CD14-positive monocyte (primary cell): ENCODE measurements at places on chromosomes 13 and 19. TPM values are rescaled to one million over a fixed set of nuclear protein-coding genes. Genes with fewer than 3 reads are reported as not detected.

DNA sequence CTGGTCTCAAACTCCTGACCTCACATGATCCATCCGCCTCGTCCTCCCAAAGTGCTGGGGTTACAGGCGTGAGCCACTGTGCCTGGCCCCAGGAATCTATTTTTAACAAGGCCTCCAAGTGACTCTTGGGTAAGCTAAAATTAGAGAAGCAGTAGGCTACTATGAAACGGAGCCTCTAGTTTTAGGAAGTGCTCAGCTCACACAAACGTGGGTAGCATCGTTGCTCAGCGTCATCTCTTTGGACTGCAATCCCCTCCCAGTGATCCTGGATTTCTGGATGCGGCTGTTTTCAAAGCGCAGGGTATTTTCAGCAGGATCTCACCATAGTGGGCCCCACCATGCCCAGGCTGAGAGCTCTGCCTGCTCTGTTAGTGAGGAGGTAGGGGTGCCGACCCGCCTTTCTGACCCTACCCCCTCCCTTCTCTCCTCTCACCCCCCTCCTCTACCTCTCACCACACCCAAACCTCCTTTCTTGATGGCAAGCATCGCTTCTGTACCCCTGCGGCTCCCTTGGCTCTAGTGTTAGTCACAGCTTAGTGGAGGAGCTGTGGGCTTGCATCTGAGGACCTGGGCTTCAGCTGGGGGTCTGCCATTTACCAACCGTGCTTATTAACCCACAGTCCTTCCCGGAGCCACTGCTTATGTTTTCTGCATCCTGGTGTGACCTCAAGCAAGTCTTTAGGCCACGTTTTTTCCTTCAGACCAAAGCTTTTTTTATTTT lies 34.2 kb downstream of the GJA3 start:
- H3K27ac ChIP-seq, result peak overlapping the region; percentile 59
- peak overlapping the region; percentile 80 for H3K4me3 ChIP-seq
- H3K4me1 ChIP-seq, result peaks cover 26% of the 10 kb centered on the region
- no peaks in the 10 kb centered on the region for H3K36me3 ChIP-seq
- DNase-seq, result peak; percentile 66

GRCh38 chr19:55253842-55254624 lies 4.8 kb downstream of the PPP6R1 start:
- H3K27ac ChIP-seq, result peak overlapping the region; percentile 92
- DNase-seq, result peak; percentile 86
- H3K27me3 ChIP-seq, result no peaks in the 10 kb centered on the region
- H3K4me3 ChIP-seq, result peak overlapping the region; percentile 70
- H3K4me1 ChIP-seq, result peaks cover 66% of the 10 kb centered on the region

DNA sequence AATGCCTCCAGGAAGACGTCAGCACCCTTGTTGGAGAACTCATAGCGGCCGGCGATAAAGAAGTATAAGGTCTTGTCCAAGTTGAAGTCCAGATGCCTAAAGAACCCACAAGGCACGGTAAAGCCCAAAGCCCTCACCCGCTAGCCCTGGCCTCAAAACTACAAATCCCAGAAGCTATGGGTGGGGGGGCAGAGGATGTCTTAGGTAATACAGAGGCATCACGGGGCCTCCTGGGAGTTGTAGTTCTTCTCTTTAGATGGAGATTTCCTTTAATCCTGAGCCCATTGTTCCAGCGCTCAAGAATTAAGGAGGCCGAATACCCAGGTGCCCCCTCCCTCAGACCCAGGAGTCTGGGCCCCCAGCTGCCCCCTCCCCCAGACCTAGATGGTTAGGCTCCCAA lies 10.8 kb downstream of the GYS1 start:
- no peaks in the 10 kb centered on the region for H3K4me1 ChIP-seq
- no peak overlapping the region for H3K4me3 ChIP-seq
- H3K36me3 ChIP-seq, result peaks cover 44% of the 10 kb centered on the region
- DNase-seq, result no peak
- no peaks in the 10 kb centered on the region for H3K27me3 ChIP-seq

GRCh38 chr13:51912511-51913225 lies 50.9 kb downstream of the CCDC70 start:
- no peaks in the 10 kb centered on the region for H3K27me3 ChIP-seq
- H3K27ac ChIP-seq, result no peak overlapping the region
- no peaks in the 10 kb centered on the region for H3K4me1 ChIP-seq
- H3K4me3 ChIP-seq, result no peak overlapping the region

GRCh38 chr19:5850743-5851293 lies 431 bp downstream of the FUT3 start:
- no peak for DNase-seq
- H3K36me3 ChIP-seq, result no peaks in the 10 kb centered on the region
- no peaks in the 10 kb centered on the region for H3K27me3 ChIP-seq
- no peaks in the 10 kb centered on the region for H3K4me1 ChIP-seq

GRCh38 chr13:112229992-112230872 lies 145.9 kb upstream of the SPACA7 start:
- DNase-seq, result no peak
- H3K27me3 ChIP-seq, result no peaks in the 10 kb centered on the region

- H3K36me3 ChIP-seq, result no peaks in the 10 kb centered on the region
- peak; percentile 8 for DNase-seq
- H3K27ac ChIP-seq, result peak overlapping the region; percentile 37
- no peak overlapping the region for H3K4me3 ChIP-seq
- H3K4me1 ChIP-seq, result peaks cover 8% of the 10 kb centered on the region
Observed at GRCh38 chr13:31982124-31982523, 49.5 kb upstream of the FRY start.

DNA sequence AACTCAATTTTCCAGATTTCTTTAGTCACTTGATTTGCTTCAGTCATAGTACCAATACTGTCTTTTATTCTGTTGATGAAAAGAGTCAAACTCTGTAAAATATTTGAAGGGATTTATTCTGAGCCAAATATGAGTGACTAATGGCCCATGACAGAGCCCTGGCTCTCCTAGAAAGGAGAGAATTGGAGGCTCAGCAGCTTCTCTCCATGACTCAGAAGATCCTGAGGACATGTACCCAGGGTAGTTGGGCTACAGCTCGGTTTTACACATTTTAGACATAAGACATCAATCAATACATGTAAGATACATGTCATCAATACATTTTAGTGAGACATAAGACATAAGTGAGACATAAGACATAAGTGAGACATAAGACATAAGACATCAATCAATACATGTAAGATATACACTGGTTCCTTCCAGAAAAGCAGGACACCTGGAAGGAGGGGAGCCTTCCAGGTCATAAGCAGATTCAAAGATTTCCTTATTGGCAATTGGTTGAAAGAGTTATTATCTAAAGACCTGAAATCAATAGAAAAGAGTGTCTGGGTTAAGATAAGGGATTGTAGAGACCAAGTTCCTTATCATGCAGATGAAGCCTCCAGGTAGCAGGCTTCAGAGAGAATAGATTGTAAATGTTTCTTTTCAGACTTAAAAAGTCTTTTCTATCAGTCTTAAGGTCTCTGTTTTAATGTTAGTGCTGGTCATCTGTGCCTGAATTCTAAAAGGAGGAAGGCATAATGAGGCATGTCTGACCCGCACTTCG lies 179.8 kb upstream of the RFC3 start:
- no peaks in the 10 kb centered on the region for H3K36me3 ChIP-seq
- H3K4me3 ChIP-seq, result no peak overlapping the region
- no peak for DNase-seq
- H3K27me3 ChIP-seq, result no peaks in the 10 kb centered on the region
- peaks cover 8% of the 10 kb centered on the region for H3K4me1 ChIP-seq
- H3K27ac ChIP-seq, result no peak overlapping the region

DNA sequence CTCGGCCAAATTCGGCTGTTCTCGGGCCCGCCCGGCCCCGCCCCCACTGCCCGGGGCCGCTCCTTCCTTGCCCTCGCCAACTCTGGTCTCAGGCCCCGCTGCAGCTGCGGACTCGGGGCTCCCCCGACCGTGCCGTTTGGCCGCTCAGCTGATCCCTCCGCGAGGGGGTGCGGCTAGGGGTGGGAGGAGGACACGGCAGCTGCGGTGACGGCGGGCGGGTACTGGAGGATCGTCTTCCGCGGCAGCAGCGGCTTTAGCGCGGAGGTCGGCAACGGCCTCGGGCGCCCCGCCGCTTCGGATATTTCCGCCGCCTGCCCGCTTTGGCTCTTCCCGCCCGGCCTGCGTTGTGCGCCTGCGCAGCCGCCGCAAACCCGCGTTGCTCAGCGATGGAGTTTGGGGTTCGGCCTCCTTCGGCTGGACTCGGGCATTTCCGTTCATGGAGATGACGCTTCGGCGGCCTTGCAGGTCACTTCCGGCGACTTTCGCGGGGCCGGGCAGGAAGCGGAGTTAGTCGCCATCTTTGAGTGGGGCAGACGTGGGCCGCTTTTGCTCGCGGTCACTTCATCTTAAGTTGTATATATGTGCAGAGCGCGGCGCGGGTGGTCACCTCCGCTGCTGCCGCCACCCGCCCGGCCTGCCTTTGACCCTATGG lies 338 bp upstream of the UBE2M start:
- peak overlapping the region; percentile 95 for H3K4me3 ChIP-seq
- peaks cover 17% of the 10 kb centered on the region for H3K27me3 ChIP-seq
- DNase-seq, result peak; percentile 99
- peaks cover 20% of the 10 kb centered on the region for H3K36me3 ChIP-seq

GRCh38 chr19:47863514-47863936 lies 4.5 kb downstream of the TPRX2 start:
- H3K4me1 ChIP-seq, result no peaks in the 10 kb centered on the region
- no peak overlapping the region for H3K4me3 ChIP-seq
- H3K27ac ChIP-seq, result no peak overlapping the region
- no peaks in the 10 kb centered on the region for H3K27me3 ChIP-seq

GRCh38 chr19:17881701-17882100 lies 10.0 kb downstream of the SLC5A5 start:
- no peak for DNase-seq
- H3K27ac ChIP-seq, result no peak overlapping the region
- no peaks in the 10 kb centered on the region for H3K36me3 ChIP-seq
- no peak overlapping the region for H3K4me3 ChIP-seq
- H3K27me3 ChIP-seq, result no peaks in the 10 kb centered on the region

GRCh38 chr19:4691373-4691772 lies 21.2 kb upstream of the MYDGF start:
- H3K27ac ChIP-seq, result peak overlapping the region; percentile 38
- DNase-seq, result peak; percentile 80
- H3K4me1 ChIP-seq, result no peaks in the 10 kb centered on the region
- H3K36me3 ChIP-seq, result peaks cover 89% of the 10 kb centered on the region
- H3K27me3 ChIP-seq, result no peaks in the 10 kb centered on the region

DNA sequence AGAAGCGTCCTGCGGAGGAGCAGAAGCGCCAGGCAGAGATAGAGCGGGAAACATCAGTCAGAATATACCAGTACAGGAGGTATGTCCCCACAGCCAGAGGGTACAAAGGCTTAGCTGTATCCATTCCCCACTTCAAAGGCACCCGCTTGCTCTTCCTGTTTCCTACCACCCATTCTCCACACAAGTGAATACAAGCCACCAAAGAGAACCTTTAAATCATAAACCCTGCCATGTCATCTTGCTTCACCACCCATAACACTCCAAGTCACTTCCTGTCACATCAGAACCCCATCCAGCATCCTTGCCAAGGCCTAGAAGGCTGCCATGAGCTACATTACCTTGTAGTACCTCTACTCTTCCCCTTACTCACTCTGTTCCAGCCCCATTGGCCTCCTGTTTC lies 205.8 kb downstream of the LMO7 start:
- H3K4me1 ChIP-seq, result peaks cover 3% of the 10 kb centered on the region
- no peak for DNase-seq
- H3K27me3 ChIP-seq, result no peaks in the 10 kb centered on the region
- H3K36me3 ChIP-seq, result no peaks in the 10 kb centered on the region
- no peak overlapping the region for H3K27ac ChIP-seq

The ERICH6B gene
- not detected in 2 replicates for polyA plus RNA-seq

GRCh38 chr19:6692027-6692426 lies 22.1 kb upstream of the TNFSF14 start:
- no peaks in the 10 kb centered on the region for H3K36me3 ChIP-seq
- H3K4me3 ChIP-seq, result no peak overlapping the region
- H3K27me3 ChIP-seq, result peaks cover 3% of the 10 kb centered on the region
- no peak overlapping the region for H3K27ac ChIP-seq
- H3K4me1 ChIP-seq, result peaks cover under 1% of the 10 kb centered on the region
- DNase-seq, result no peak

GRCh38 chr19:17243830-17244617 lies 1.7 kb downstream of the NR2F6 start:
- H3K27ac ChIP-seq, result no peak overlapping the region
- H3K4me1 ChIP-seq, result peaks cover 20% of the 10 kb centered on the region
- H3K4me3 ChIP-seq, result peak overlapping the region; percentile 35
- no peak for DNase-seq

The ZNF708 gene
- 2.3 TPM for polyA plus RNA-seq

The ZNF582 gene
- 1.3 and 1.6 TPM in 2 replicates for polyA plus RNA-seq

The LILRA1 gene
- polyA plus RNA-seq, result 136 and 141 TPM in 2 replicates

The ATP7B gene
- 0.39 TPM for polyA plus RNA-seq

The APOE gene
- polyA plus RNA-seq, result 1.0 and 1.5 TPM in 2 replicates

GRCh38 chr13:55497486-55497885 lies 1643.2 kb upstream of the PRR20A start:
- DNase-seq, result no peak
- no peaks in the 10 kb centered on the region for H3K36me3 ChIP-seq
- no peak overlapping the region for H3K27ac ChIP-seq
- H3K27me3 ChIP-seq, result no peaks in the 10 kb centered on the region

DNA sequence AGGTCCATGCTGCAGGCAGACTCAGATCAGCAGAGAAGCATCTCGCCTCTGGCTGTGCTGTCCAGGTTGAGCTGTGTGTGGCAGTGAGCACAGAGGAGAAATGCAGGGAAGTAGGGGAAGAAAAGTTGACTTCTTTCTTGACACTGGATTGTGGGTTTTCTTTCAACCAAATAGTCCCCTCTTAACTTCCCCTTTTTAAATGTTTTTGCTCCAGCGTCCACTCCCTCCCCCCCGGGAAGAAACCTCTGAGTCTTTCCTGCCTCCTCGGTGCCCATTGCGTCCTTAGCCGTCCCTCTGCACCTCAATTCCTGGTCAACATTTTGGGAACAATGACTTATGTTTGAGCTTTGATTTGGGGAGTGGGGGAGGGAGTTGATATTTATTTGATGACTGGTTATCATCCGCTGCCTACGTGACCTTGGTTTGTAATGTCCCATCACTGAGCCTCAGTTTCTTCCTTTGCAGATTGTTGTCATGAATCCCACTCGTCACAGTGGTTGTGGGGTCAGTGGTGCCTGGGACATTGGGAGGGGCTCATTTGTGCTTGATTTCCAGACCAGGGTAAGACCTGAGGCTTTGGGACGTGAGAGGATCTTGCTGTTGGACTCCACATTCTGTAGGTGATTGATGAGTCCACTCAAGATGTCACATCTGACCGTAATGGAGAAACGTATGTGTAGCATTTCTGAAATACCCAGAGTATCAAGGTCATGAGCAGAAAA lies at the start of gene LILRB2:
TSS of gene LILRB2 (minus strand) at position 104 of the 722 bp plus-strand sequence. CDS start 614 bp downstream, outside the sequence.
- peak within 1 kb of the TSS; percentile 94 for H3K27ac ChIP-seq
- peaks cover 91% of the 10 kb centered on the region for H3K4me1 ChIP-seq
- H3K27me3 ChIP-seq, result no peaks in the 10 kb centered on the region
- peak; percentile 73 for DNase-seq

- no peak overlapping the region for H3K27ac ChIP-seq
- H3K4me3 ChIP-seq, result no peak overlapping the region
- H3K4me1 ChIP-seq, result no peaks in the 10 kb centered on the region
- DNase-seq, result no peak
- H3K36me3 ChIP-seq, result no peaks in the 10 kb centered on the region
Observed at GRCh38 chr19:35978832-35979365, 16.1 kb upstream of the SDHAF1 start.

GRCh38 chr13:111919849-111920248 lies 147.1 kb upstream of the SOX1 start:
- no peaks in the 10 kb centered on the region for H3K4me1 ChIP-seq
- H3K27me3 ChIP-seq, result no peaks in the 10 kb centered on the region
- H3K36me3 ChIP-seq, result no peaks in the 10 kb centered on the region
- DNase-seq, result no peak
- no peak overlapping the region for H3K27ac ChIP-seq

GRCh38 chr19:38078302-38078930 lies 145.6 kb downstream of the DPF1 start:
- DNase-seq, result no peak
- H3K4me3 ChIP-seq, result no peak overlapping the region
- peaks cover 21% of the 10 kb centered on the region for H3K36me3 ChIP-seq
- no peak overlapping the region for H3K27ac ChIP-seq
